ENCODE measurements at places on chromosomes 2 and 18. TPM values are rescaled to one million over a fixed set of nuclear protein-coding genes. Genes with fewer than 3 reads are reported as not detected.

- no peak for DNase-seq
Observed at GRCh38 chr18:12091538-12092141, 2.0 kb upstream of the ANKRD62 start.

DNA sequence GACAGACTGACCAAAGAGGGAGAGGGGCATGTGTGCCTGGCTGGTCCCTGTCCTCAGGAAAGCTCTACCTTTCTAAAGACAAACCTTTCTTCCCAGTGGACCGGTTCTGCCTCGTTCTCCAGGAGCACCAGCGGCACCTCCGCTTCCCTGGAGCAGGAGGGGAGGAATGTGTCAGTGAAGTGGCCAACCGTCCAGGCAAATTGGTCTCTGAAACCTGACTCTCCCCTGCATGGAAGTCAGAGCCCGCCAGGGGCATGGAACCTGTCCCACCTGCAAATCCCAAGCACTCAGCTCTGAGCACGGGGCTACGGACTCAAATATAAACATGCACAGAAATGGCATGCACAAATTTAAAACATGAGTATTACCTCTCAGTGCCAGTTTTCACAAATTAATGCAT lies 62.9 kb downstream of the COL6A3 start:
- DNase-seq = no peak

Gene C2orf15
- polyA plus RNA-seq = 12.7 TPM

DNA sequence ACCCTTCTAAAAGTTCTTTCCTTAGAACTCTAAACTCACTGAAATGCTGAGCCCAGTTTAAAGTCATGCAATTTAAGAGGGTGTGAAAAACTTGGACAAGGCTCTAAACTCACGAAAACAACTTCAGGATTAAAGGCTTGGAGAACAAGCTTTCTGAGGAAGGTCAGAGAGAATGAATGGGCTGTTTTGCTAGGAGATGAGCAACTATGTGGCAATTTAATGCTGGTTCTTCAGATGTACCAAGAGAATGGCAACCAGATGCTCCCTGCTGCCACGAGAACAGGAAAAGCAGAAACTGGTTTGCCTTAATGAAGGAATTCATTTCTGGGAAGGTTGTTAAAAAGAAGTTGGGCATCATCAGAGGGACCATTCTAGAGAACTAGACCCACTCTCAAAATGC lies 77.8 kb upstream of the PMAIP1 start:
- no peak for DNase-seq

GRCh38 chr2:127175751-127176354 lies 44.2 kb downstream of the CYP27C1 start:
- no peak for DNase-seq

DNA sequence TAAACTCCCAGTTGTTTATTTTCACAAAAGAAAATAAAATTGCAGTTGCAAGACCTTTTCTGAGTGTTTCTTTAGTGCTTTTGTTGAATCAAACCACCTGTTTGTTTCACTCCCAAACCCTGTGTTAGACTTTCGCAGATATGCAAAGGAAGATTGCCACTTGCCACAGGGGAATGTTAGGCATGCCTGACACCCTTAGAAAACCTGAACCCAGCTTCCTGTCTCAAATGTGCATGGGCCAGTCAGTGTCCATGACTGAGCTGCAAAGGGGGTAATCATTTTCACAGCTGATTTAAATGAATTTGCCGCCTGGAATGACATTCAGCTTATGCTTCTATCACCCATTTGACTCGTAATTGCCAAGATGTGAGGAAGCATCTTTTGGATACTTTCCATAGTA lies 17.5 kb downstream of the TGOLN2 start:
- DNase-seq = no peak

GRCh38 chr18:76977108-76977621 lies 154.8 kb downstream of the ZNF236 start:
- no peak for DNase-seq

DNA sequence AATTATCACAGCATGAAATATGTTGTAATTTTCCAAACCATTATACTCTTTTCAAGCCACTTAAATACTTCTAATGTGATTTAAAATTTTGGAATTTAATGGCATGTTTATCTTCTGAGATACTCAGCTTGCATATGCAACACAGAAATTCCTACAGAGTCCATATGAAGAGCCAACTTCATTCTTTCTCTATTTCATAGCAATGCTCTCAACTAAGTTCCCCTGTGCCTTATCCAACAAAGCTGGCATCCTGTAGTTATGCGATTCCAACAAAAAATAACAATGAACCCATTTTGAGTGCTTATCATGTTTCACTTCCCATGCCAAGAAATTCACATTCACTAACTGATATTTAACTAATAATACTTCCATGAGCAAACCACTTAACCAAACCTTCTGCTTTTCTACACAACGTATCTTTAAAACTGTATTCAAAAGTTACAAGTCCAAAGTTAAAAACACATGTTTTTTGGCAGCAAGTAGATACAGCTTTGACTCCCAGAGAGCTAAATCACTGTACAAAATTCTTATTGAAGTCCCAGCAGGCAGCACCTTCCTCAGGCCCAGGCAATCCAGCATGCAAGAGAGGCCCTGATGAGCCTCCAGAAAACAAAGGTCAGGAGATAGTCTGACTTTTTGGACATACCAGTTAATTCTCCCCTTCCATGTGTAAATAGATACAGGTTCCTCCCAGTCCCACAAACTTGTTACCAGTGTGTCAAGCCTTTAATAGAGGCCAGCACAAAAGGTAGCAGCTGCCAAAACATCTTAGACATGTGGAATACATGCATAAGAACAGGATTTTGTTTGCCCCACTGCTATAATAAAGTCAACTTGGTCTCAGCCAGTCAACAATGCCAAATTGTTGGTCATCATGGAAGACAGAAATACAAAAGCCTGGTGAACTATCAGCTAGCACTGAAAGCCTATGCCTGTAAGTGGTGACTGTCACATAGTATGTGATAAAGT lies 113.1 kb upstream of the WDR75 start:
- DNase-seq = no peak

Gene CCL20
- polyA plus RNA-seq = 0.22 TPM

DNA sequence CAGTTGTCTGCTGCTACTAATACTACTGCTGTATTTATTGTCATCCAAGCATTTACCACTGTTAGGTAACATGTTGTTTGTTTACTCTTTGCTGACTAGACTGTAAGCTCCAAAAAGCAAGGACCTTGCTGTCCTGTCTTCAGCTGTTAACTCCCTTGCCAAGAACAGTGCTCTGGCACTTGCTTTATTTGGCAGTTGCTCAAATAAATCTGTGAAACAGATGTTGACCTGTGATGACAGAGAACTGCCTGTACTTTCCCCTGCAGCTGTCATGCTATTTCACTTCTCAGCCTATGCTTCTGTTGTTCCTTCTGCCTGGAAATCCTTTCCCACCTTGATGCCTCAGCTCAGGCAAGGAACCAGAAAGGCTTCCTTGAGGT lies 181.2 kb downstream of the ATAD2B start:
- DNase-seq = no peak

DNA sequence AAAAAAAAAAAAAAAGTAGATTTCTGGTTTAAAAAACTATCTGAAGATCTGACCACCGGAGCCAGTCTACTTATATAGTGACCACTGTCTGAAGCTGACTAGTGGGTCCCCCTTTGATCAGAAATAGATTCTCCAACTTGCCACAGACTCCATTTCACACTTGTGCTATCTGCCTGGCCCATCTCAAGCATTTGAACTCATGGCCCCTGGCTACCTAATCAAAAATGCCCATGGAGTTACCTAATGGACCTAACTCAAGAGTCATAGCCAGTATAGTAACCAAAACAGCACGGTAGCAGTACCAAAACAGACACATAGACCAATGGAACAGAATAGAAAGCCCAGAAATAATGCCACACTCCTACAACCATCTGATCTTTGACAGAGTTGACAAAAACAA lies 17.0 kb upstream of the ATL2 start:
- no peak for DNase-seq

DNA sequence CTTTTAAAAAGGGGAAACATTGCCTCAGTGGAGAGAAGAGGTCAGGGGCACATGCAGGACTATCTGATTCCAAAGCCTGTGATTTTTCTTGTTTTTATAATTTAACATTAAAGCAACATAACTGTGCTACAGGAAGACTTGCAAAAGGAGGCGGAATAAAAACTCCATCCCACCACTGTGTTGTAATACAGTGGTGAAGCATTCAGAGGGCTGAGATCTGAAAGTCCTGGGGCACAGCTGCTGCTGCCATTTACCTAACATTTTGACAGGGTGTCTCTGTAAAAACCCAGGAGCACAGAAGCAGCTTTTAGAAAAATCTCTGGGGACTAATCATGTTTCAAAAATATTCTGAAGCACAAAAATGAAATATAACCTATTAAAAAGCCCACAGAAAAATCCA lies 97.6 kb downstream of the GRB14 start:
- no peak for DNase-seq

Gene CPLX4
- 0.08 TPM for polyA plus RNA-seq

DNA sequence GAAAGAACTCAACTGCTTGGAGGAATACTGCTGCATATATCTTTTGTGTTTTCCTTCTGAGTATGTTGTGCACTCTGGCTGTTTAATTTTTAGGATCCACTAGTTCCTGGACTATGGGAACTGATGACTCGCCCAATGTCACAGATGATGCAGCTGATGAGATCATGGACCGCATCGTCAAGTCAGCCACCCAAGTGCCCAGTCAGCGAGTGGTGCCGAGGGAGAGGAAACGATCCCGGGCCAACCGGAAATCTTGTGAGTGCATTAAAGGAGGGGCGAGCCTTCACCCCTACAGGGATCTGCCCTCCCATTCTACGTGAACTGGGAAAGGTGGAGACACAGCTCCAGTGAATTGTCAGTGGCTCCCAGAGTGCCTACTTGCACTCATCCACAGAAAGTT lies 59.6 kb downstream of the TPGS2 start:
- DNase-seq = no peak

Gene EPHA4
- polyA plus RNA-seq = 69.1 TPM

Gene COL5A2
- 151 TPM for polyA plus RNA-seq

- DNase-seq = no peak
Observed at GRCh38 chr2:76187415-76187814, 476.7 kb upstream of the GCFC2 start.

DNA sequence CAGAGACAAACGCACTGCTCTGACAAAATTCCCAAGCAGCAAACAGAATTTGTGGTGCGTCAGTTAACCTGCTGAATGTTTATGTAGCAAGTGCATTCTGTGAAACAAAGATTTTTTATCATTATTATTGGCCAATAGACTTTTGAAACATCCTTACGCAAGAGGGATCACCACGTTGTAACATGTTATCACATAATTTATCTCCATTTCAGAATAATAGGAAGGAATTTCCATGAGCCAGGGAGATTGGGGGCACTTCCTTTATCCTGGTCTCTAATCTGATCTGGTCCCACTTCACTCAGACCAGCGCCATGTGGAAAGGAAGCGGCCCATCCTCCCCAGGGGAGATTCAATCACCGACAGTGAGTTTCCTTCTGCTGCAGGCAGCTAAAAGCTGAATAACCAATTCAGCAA lies 166.1 kb downstream of the PID1 start:
- no peak for DNase-seq

DNA sequence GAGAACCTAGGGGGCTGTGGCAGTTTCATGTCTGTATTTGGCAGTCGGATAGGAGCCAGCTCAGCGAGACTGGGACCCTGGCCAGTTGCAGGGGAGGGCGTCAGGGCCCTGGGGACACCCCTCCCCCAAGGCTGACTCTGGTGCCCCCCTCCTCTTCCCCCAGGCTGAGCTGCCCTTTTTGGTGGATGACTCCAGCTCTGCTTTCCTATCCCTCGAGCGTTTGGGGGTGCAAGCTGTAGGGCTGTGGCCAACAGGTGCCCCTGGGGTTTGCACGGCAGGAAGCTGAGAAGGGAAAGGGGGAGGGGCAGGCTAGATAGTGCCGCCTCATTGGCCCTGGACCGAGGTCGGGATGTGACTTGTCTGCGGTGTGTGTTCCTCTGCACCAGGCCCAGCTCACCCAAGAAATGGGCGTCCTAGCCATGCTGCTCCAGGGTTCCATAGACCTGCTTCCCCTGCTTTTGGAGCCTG lies 26.4 kb downstream of the SPEG start:
- DNase-seq = no peak

Gene CYTIP
- polyA plus RNA-seq = 2.2 TPM

Gene SGO2
- polyA plus RNA-seq = 12.7 TPM

GRCh38 chr2:217990791-217991465 lies 11.9 kb downstream of the TNS1 start:
- no peak for DNase-seq

DNA sequence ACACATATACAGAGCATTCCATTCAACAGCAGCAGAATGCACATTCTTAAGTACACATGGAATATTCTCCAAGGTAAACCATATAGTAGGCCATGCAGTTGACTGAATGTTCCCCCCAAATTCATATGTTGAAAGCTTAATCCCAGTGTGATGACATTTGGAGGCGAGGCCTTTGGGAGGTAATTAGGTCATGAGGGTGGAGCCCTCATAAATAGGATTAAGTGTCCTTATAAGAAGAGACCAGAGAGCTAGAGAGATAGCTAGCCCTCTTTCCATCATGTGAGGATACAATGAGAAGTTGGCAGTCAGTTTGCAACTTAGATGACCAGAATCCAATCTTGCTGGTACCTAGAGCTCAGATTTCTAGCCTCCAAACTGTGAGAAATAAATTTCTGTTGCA lies 27.6 kb downstream of the TMEM185B start:
- DNase-seq = no peak

DNA sequence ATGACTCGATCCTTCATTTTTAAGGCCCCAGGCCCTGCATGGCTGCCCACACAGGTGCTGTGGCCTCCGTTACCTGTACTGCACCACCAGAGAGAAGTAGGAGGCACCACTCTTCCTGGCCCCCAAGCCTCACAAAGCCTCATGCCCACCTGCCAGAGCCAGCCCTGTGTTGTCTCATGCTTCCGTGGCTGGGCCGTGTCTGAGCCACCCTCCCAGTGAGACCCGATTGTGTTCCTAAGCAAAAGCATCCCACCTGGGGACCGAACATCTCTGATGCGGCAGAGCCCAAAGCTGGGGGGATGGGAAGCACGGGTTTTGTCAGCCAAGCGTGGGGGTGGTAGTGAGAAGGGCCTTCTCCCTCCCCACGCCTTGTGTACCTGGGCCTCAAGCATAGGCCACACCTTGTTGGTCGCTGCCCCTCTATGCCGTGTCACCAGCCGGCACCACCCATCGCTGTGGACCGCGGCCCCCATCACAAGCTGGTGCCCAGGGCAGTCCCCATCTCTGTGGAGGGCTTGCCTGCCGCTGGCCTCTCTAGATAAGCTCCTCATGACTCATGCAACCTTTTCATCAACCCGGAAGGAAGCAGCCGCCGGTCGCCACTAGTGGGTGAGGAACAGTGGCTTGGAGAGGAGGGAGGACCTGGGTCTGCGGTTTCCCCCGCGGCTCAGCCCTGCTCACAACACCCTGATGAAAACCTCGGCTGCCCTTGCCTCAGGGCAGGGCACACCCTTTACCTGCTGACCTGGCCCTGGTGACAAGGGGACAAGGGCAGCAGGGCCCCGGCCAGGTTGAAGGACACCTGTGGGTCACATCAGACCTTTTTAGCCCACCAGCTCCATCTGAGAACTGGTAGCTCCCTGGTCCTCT lies 2.7 kb upstream of the RNPEPL1 start:
- no peak for DNase-seq

Gene TMEM169
- 16.7 TPM for polyA plus RNA-seq

GRCh38 chr2:196513796-196514526 lies 125.6 kb upstream of the CCDC150 start:
- DNase-seq = no peak
